Stimulated activated CD8-positive, alpha-beta memory T cell treated with anti-CD3 and anti-CD28 coated beads, Interleukin-15, amount 100 ng/mL, for 4 hours (primary cell): ENCODE measurements at places on chromosomes 16 and 17.

GRCh38 chr17:78764871-78765270 lies 17.2 kb downstream of the CYTH1 start:
- no peak for DNase-seq

DNA sequence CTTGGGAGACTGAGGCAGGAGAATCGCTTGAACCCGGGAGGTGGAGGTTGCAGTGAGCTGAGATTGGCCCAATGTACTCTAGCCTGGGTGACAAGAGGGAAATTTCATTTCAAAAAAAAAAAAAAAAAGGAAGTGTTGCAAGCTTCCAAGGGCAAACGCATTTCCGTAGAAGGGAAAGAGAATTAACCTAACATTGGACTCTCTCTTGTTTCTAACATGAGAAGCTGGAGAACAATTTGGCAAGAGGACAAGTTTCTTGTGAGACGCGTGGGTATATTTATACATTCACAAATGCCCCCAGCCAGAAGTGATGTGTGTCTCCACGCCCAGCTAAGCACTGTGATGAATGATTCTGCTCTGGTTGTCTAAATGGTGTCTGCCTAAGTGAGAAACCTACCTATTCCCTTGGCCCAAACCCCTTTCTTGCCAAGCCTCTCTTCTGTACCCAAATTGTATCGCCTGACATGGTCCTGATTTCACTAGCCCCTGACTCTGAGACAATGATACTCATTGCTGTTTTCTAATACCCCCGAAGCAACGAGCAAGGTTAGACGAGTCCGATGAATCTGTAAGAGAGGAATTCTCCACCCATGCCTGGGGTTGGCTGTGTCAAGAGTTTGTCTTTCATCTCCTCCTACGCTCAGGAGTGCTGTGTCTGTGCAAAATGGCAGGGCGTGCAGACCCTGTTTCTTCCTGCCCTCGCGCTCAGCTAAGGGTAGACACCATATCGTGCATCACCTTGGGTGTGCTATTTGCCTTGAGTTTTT lies 14.2 kb upstream of the ST6GALNAC2 start:
- DNase-seq = no peak

- DNase-seq = no peak
Observed at GRCh38 chr16:82699260-82699659, 72.5 kb downstream of the CDH13 start.

DNA sequence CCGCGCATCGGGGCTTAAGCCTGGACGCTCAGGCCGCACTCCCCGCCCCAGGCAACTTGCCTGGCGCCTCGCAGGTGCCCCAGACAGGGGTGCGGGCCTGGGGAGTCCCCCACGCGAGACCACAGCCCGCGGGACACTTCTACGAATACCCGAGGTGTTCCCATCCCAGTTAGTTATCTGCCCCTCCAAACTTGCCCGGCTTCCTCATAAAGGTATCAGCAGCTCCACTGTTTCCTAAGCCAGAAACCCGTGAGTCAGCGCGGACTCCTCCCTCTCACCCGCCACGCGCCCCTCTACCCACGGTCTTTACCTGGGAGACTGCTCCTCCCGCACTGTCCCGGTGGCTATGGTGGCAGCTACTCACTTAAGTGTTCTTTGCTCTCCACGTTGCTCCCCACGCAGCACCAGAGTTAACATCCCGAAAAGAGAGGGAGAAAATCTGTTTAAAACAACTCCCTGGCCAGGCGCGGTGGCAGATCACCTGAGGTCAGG lies 1.0 kb upstream of the CREBBP start:
- DNase-seq = no peak

GRCh38 chr16:75304521-75305363 lies 53.3 kb upstream of the BCAR1 start:
- no peak for DNase-seq

DNA sequence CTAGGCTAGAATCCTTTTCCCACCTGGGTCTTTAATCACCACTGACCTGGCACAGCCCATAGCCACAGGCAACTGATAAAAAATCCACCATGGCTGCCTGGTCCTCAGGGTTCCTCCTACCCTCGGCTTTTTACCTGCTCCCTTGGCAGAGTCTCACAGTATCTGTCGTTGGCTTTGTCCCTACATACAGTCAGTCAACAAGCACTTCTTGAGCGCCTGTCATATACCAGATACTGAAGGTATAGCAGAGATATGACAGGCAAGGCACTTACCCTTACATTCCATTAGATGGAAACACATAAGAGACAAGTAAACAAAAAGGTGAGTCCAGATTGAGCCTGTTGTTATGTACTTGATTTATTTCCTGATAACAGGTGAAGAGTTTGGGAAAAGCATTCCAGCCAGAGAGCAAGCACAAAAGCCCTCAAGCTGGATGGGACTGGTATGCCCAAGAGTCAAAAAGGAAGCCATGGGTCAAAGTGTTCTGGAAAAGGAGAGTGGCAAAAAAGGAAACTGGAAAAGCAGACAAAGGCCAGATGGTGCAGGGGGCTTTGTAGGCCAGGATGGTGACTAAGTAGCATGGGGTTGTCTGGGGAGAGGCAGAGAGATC lies 247.0 kb downstream of the CHD9NB start:
- no peak for DNase-seq
